ENCODE measurements at places on chromosomes 6 and 20. TPM values are rescaled to one million over a fixed set of nuclear protein-coding genes. Genes with fewer than 3 reads are reported as not detected.

DNA sequence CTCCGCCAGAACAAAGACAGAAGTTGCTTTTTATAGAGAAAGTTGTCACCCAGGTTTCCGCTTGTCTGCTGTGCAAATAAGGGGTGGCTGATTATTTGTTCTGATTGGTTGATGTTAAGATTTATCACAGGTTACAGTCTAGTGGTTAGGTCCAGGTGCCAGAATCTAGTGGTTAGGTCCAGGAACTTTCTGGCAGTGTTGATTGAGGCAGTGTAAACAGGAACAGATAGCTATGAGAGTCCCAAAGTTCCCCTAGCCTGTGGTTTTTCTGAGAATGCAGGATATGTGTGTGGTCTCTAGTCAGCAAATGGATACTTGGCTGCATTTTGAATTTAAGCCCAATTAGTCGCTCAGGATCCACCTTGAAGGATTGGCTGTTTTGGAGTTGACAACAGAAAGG, 148.0 kb downstream of the TMEM200A start:
- H3K27ac ChIP-seq, result no peak overlapping the region
- H3K36me3 ChIP-seq, result no peaks in the 10 kb centered on the region
- H3K4me1 ChIP-seq, result no peaks in the 10 kb centered on the region
- DNase-seq, result no peak
- H3K4me3 ChIP-seq, result no peak overlapping the region

DNA sequence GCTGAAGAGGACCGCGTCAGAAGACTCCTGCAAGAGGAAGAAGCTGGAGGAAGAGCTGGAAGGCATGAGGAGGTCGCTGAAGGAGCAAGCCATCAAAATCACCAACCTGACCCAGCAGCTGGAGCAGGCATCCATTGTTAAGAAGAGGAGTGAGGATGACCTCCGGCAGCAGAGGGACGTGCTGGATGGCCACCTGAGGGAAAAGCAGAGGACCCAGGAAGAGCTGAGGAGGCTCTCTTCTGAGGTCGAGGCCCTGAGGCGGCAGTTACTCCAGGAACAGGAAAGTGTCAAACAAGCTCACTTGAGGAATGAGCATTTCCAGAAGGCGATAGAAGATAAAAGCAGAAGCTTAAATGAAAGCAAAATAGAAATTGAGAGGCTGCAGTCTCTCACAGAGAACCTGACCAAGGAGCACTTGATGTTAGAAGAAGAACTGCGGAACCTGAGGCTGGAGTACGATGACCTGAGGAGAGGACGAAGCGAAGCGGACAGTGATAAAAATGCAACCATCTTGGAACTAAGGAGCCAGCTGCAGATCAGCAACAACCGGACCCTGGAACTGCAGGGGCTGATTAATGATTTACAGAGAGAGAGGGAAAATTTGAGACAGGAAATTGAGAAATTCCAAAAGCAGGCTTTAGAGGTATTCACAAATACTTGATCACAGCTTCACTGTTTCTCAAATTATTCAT, 8.9 kb upstream of the SNRNP48 start:
- H3K4me3 ChIP-seq, result no peak overlapping the region
- no peak overlapping the region for H3K27ac ChIP-seq
- no peak for DNase-seq
- peaks cover 19% of the 10 kb centered on the region for H3K36me3 ChIP-seq
- no peaks in the 10 kb centered on the region for H3K4me1 ChIP-seq

DNA sequence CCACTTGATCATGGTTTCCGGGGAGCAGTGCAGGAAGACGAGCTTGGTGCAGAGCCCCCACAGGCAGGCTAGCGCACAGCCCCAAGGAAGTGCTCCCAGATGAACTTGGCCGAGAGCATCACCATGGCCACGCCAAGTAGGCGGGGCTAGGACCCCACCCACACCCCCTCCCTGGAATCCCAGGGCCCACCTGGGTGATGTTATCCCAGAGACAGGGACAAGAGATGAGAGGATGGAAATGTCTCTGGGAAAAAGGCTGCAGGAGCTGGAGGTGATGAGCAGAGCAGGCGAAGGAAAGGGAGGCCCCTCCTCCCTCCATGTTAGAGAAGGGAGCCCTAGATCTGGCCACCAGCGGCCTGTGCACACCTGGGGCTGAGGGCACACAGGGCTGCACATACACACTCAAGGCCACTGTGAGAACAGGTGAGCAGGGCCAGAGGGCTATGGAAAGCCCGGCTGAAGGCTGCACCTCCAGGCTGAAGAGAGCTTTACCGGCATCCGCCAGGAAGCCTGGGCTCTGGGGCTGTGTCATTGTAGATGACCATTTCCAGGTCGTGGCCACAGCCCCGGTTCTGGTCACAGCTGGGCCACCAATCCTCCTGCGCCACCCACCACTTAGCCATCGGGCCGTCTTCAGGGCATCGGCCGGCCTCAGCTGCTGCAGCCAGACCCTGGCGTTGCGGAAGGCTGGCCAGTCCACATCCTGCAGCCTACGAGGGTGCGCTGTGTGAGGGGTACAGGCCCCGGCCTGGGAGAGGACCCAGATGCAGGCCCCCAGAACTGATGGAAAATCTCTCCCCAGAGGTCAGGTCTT, 24.9 kb downstream of the NPEPL1 start:
- H3K4me3 ChIP-seq, result no peak overlapping the region
- no peak overlapping the region for H3K27ac ChIP-seq
- H3K36me3 ChIP-seq, result peaks cover 17% of the 10 kb centered on the region

GRCh38 chr6:72646604-72647485, 25.0 kb downstream of the KCNQ5 start:
- H3K27ac ChIP-seq, result no peak overlapping the region
- H3K36me3 ChIP-seq, result no peaks in the 10 kb centered on the region
- no peaks in the 10 kb centered on the region for H3K4me1 ChIP-seq

The SUMO4 gene
- total RNA-seq, result 0.62 TPM

DNA sequence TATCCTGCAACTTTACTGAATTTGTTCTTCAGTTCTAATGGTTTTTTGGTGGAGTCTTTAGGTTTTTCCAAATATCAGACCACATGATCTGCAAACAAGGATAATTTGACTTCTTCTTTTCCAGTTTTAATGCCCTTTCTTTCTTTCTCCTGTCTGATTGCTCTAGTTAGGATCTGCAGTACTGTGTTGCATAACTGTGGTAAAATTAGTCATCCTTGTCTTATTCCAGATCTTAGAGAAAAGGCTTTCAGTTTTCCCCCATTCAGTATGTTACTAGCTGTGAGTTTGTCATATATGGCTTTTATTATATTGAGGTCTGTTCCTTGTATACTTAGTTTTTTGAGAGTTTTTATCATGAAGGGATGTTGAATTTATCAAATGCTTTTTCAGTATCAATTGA, 4.3 kb downstream of the MICA start:
- no peak for DNase-seq
- no peak overlapping the region for H3K27ac ChIP-seq
- no peak overlapping the region for H3K4me3 ChIP-seq
- H3K4me1 ChIP-seq, result peaks cover 51% of the 10 kb centered on the region
- peaks cover 12% of the 10 kb centered on the region for H3K36me3 ChIP-seq
